Activated CD4-positive, alpha-beta memory T cell treated with anti-CD3 and anti-CD28 coated beads for 36 hours (primary cell): ENCODE measurements at places on chromosomes 6 and 20. TPM values are rescaled to one million over a fixed set of nuclear protein-coding genes. Genes with fewer than 3 reads are reported as not detected.

GRCh38 chr20:25623736-25624499, at the start of gene NANP:
TSS of gene NANP (minus strand) at chr20:25624014. CDS start at chr20:25623948, 66 bp downstream.
- peak; percentile 96 for DNase-seq
- H3K4me3 ChIP-seq, result peak within 1 kb of the TSS; percentile 78
- H3K4me1 ChIP-seq, result peaks cover 18% of the 10 kb centered on the region
- H3K27me3 ChIP-seq, result no peaks in the 10 kb centered on the region

- H3K27ac ChIP-seq, result no peak overlapping the region
- no peak for DNase-seq
- H3K4me1 ChIP-seq, result no peaks in the 10 kb centered on the region
- H3K36me3 ChIP-seq, result no peaks in the 10 kb centered on the region
These were observed 93.2 kb downstream of the CLVS2 start for GRCh38 chr6:123089226-123089625.

ALDH8A1 gene
- 0.24 TPM for total RNA-seq

- H3K4me3 ChIP-seq, result peak within 1 kb of the TSS; percentile 78
- peaks cover 57% of the 10 kb centered on the region for H3K27me3 ChIP-seq
- H3K27ac ChIP-seq, result peak within 1 kb of the TSS; percentile 54
- peak; percentile 45 for DNase-seq
These were observed at the start of gene DLL1 for GRCh38 chr6:170290296-170291128. TSS of gene DLL1 (minus strand) at chr6:170291078. CDS start at chr6:170290139, 939 bp downstream.

DNA sequence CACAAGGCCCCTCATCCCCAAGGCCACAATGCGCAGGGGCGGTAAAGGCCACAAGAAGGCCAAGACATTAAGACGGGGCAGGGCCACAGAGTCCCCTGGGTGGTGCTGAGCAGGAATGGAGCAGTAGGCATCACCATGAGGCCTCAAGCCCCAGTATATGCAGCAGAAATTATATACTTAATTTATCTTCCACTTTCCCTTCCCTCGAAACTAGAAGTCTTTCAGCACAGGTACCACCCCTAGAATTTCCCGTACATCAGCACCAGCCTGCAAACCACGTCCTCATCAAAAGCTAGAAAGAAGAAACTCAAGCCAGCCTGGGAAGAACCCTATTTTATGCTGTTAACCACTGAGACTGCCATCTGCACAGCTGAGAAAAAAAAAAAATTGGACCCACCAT, 89.4 kb downstream of the PLG start:
- H3K36me3 ChIP-seq, result no peaks in the 10 kb centered on the region
- no peak overlapping the region for H3K27ac ChIP-seq
- no peak overlapping the region for H3K4me3 ChIP-seq
- no peak for DNase-seq

RAET1G gene
- total RNA-seq, result not detected

DNA sequence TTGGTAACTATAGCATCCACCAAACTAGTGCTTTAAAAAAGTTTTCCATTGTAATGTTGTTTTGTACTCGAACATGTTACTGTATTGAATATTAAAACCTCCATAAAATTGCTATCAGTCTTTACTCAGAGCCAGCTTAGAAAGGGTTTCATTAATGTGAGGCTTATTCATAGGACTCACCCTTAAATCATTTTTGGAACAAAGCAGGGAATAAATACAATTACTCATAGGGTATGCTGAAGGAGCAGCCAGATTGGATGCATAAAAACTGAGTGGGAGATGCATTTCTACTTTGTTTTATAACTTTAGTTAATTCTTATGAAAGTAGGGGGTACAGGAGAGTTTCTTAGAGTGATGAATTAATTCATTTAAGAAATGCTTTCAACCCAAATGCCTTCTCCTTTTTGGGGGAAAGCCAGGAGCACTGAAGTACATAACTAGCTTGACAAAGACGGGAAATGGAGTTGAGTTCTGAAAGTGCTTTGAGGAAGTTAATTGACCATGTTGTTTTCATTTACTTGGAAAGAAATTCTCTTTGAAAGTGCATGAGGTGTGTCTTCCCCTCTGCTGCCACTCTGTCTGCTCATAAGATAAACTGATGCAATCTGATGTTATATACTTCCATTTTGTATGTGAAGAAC, 90.3 kb downstream of the RNF144B start:
- H3K27me3 ChIP-seq, result peaks cover 8% of the 10 kb centered on the region
- H3K36me3 ChIP-seq, result no peaks in the 10 kb centered on the region
- no peaks in the 10 kb centered on the region for H3K4me1 ChIP-seq

CLDN20 gene
- total RNA-seq, result not detected

UQCC2 gene
- total RNA-seq, result 160 TPM

DNA sequence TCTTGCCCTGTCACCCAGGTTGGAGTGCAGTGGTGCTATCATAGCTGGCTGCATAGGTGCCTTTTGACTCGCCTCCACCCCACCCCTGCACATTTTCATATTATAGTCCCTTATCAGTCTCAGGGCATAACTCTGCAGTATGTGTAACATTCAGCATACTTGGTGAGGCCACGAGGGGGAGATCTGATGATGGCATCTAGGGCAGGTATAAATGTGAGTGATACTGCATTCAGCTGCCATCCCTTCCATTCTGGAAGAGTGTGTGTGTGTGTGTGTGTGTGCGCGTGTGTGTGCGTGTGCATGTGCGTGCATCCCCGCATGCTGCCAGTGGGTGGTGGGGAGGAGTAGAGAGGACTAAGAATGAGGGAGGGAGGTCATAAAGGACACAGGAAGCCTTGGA, 81.4 kb downstream of the JARID2 start:
- peak overlapping the region; percentile 1 for H3K4me3 ChIP-seq
- H3K4me1 ChIP-seq, result peaks cover 85% of the 10 kb centered on the region
- DNase-seq, result peak; percentile 66
- H3K27ac ChIP-seq, result peak overlapping the region; percentile 67
